ENCODE measurements at places on chromosomes 12 and 14.

DNA sequence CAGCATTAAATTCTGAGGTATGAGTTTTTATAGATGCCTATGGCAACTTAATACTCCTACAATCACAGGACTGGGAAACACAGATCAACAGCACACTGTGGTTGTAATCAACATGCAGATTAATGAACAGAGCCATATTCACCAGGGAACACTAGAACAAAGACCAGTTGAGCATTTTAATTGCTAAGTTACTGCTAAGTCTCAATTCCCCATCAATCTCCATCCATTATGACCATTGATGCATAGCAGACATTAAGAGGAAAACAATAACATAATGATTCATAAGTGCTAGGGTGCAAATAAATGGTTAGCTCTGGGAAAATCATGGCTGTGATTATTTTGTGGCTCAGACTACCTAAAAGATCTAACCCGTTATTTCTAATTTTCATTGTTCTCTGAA, 505.6 kb downstream of the TRHDE start:
- no peak for DNase-seq

DNA sequence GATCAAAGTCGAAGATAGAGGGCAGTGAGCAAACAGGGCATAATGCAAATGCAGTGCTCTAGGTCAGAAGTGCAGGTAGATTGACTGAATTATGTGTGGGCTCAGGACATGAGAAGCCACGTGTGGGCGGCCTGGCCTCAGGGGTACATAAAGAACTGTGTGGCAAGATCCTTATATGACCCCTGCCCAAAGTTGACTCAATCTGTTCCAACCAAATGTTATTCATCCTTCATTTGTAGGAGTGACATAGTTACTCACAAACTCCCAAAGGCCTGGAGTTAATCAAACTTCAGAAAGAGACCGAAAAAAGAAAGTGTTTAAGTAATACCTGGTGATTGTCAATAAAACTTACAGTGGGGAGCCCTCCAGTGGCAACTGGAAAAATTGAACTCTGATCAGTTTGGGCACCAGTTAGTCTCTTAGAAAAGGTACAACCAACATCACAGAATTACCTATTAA, 150.4 kb upstream of the FAR2 start:
- DNase-seq, result no peak

DNA sequence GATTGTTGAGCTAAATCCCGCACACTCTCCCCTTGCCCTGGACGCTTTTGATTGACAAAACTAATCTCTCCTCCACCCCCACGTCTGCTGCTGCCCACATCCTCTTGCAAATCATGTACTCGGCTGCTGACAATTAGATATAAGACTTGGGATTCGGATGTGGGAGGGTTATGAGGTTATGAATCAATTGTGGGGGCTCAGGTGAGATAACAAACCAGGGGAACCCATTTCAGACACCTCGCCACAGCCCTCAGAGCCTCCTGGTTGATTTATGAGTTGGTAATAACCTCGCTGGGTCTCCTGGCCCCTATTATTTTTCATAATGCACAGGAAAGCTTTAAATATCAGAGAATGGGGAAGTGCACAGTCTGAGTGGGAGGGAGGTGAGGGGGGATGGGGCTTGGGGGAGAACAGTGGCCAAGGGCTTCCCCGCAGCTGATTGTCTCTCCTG, 449.9 kb downstream of the DPF3 start:
- no peak for DNase-seq

- DNase-seq, result no peak
Observed at GRCh38 chr12:87513536-87514280, 515.5 kb downstream of the C12orf50 start.

- DNase-seq, result no peak
Observed at GRCh38 chr12:94768398-94769046, 118.2 kb upstream of the TMCC3 start.

DNA sequence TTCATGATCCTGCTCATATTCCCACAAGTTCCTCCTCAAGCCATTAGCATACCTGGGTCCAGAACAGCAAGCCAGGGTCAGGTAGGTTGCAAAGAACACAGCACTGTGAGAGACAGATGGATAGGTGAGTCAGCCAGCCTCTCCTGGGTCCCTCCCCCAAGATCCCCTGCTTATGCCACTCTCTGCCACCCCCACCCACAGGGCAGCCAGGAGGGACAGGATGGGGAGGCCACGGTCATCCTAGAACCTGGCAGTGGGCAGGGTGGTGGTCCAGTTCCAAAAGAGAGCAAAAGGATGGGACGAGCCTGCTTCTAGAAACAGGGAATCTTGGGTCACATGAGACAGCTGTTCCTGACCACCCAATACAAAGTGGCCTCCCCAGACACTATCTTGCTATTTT, 12.7 kb downstream of the FAIM2 start:
- no peak for DNase-seq

- no peak for DNase-seq
Observed at GRCh38 chr12:77746096-77746495, 84.6 kb upstream of the NAV3 start.

DNA sequence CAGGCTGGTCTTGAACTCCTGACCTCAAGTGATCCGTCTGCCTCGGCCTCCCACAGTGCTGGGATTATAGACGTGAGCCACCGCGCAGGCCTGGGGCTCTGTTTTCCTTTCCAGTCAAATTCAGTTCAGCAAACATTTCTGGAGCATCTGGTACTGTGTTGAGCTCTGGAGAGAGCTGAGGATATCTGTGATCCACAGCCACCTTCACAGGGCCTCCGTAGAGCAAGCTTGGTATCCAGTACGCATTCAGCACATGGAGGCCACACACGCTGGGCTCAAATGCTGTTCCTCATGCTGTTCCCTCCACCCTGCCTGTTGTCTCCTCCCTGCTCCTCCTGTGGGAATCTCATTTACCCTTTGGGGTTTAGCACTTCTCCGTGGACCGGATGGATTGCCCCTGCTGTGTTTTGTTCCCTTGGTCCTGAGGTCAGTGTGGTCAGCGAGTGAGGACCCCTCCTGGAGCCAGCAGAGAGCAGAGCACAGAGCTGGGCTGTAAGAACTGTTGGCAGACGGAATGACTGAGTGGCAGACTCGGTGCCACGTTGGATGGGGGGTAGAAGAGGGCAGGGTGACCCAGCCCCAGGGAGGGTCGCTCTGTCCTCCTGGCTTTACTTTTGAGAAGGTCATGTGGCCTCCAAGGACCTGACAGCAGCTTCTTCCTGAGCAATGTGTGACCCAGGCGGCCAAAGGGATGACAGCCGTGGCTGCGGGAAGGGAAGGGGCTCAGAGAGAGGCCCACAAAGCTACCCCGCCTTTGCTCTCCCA, 891 bp downstream of the RPS6KL1 start:
- DNase-seq, result no peak

- DNase-seq, result no peak
Observed at GRCh38 chr12:104643819-104644669, 187.3 kb downstream of the CHST11 start.

GRCh38 chr12:81958406-81958805, 199.3 kb upstream of the PPFIA2 start:
- no peak for DNase-seq

DNA sequence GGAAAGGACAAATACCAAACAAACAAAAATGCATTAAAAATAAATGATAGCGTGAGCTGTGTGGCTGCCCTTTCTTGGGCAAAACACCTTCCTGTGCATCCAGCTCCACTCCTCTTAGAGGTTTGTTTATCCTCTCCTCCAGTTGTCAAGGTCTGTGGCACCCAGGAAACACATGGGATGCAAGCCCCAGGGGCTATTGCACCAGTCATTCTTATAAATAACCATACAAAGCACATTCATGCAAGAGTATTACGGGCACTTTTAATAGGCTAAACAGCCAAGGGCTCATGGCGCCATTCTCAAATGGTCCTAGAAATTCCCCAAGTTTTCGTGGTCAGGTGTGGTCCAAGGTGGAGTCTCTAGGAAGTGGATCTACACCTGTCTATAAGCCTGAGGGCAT, 257.0 kb downstream of the DPF3 start:
- no peak for DNase-seq

GRCh38 chr14:97350894-97351731, 553.9 kb downstream of the VRK1 start:
- DNase-seq, result no peak

GRCh38 chr12:53660041-53660440, 15.8 kb downstream of the ATP5MC2 start:
- DNase-seq, result no peak

- DNase-seq, result no peak
Observed at GRCh38 chr14:99255621-99256482, 16.1 kb downstream of the BCL11B start.

DNA sequence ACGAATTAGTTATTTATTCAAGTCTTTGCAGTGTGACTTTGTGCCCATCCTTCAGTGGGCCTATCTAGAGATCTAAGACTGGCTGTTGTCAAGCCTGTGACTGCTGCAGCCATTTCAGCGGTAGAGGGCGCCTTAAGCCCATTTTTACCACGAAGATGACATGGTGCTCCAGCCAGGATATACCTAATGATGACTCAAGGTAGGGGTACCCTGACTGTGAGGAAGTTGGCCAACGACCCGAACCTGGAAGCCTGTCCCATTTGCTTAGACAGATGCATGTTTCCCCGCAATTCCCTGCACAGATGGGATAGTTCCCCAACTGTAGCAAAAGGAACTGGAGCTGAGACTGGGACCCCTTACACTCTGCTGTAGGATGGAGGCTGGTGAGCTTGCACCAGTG, 41.3 kb downstream of the RAB3IP start:
- no peak for DNase-seq

GRCh38 chr12:80681-81190, 14.2 kb downstream of the IQSEC3 start:
- no peak for DNase-seq

GRCh38 chr12:98401427-98401826, 114.0 kb upstream of the TMPO start:
- no peak for DNase-seq

- DNase-seq, result no peak
Observed at GRCh38 chr14:102278631-102278935, 26.4 kb downstream of the MOK start.

DNA sequence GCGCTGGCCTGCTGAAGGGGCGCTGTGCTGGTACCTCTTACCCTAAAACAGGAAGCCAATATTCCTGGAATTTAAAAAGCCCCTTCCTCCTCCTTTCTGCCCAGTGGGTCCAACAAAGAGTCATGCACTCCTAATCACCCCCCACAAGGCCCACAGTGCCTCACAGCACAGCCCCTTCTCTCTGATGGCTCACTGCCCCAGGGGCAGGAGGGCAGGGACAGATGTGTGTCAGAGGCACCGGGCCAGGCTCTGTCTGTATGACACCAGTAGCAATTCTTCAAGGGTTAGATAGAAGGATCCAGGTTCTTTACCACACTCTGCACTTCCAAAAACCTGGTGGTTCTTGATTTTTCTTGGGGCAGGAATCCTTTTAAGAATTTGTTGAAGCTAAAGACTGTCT, 8.9 kb downstream of the MYH6 start:
- DNase-seq, result no peak

DNA sequence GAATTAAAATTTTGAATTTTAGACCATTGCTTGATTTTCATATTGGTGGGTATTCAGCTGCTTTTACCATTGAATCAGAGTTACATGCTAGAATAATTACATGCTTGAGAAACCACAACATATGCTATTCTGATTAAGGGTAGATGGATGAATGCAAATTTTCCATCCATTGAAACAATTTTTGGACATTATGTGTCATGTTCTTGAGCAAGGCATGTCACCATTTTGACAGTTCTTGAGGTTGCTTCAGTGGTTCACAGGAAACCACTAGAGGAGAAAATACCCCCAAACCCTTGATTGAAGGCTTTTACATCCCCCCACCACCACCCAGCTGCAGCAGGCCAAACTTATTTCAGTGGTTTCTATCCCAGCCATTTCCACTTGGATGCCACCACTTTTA, 13.5 kb downstream of the UBR7 start:
- no peak for DNase-seq

- no peak for DNase-seq
Observed at GRCh38 chr12:131808744-131809371, 19.3 kb upstream of the MMP17 start.

GRCh38 chr12:79983986-79984620, 49.2 kb upstream of the PPP1R12A start:
- no peak for DNase-seq

- DNase-seq, result no peak
Observed at GRCh38 chr12:94290353-94290752, 142.0 kb downstream of the PLXNC1 start.

GRCh38 chr14:68145539-68145938, 326.0 kb downstream of the RAD51B start:
- no peak for DNase-seq

DNA sequence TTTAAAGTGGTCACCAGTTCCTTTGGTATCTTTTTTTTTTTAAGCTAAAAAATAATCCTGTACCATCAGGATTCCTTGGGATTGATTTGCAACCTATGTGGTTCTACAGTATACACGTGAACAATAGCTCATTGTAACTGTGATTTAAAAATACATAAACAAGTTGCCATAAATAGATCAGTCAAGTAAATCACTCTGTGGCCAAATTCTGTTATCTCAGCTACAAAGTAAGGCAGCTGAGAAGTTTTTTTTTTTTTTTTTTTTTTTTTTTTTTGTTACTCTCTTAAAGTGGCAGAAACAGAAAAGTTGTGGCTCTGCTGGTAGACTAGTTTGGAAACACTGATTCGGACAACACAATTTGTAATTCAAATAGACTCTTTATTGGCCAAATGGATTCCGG, 104.5 kb downstream of the PRICKLE1 start:
- DNase-seq, result no peak

DNA sequence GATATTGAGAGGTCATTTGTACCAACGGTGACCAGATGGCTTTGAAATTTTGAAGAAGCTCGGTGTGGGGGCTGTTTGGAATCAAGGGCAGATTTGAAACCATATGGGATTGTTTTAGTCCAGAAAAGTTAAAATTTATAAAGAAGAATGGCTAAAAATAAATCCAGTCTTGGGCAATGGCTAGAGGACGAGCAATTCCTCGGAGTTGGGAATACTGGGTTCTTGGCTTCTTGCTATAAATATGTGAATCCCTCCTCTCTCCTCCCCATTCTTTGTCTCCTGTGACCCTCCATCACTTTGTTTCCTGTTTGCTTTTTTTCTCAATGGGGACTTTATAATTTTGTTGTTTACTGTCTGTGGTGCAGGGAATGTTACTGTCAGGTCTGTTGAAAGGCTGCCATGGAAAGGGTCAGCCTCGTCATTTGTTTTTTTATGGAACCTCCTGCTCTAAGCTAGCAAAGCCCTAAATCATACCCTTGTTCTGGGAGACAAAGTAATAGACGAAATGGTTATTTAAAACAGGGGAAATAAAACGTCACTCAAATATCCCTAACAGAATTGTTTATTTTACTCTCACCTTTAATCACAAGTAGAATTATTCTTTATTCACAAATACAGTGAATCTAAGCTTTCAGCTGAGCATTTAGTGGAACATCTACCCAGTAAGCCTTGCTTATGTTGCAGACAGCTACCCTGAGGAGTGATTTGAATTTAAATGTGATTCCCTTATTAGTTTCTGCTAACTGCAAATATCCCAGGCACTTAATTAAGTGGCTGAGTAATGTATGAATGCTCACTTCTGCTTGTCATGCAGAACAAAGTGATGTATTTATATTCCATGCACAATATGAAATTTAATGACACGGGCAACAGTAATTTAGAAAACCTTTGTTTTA, 273.1 kb upstream of the NOVA1 start:
- DNase-seq, result no peak

- no peak for DNase-seq
Observed at GRCh38 chr14:94310248-94310647, 12.9 kb downstream of the SERPINA6 start.

All from C1 segment of cervical spinal cord (tissue), 14 donors.